ENCODE measurements at places on chromosomes 4 and X.
A peak's percentile ranks its signal among the peaks of the same experiment; 100 is the strongest.

GRCh38 chrX:55907968-55908607, 190.5 kb downstream of the RRAGB start:
- peak; percentile 4 for DNase-seq

- DNase-seq: no peak
Observed at GRCh38 chr4:94726524-94727123, 31.1 kb upstream of the BMPR1B start.

- DNase-seq: no peak
Observed at GRCh38 chr4:138138774-138139173, 103.4 kb downstream of the SLC7A11 start.

GRCh38 chr4:124589786-124590185, 122.7 kb downstream of the ANKRD50 start:
- no peak for DNase-seq

GRCh38 chr4:159764343-159764952, 661.6 kb downstream of the RAPGEF2 start:
- DNase-seq: no peak

DNA sequence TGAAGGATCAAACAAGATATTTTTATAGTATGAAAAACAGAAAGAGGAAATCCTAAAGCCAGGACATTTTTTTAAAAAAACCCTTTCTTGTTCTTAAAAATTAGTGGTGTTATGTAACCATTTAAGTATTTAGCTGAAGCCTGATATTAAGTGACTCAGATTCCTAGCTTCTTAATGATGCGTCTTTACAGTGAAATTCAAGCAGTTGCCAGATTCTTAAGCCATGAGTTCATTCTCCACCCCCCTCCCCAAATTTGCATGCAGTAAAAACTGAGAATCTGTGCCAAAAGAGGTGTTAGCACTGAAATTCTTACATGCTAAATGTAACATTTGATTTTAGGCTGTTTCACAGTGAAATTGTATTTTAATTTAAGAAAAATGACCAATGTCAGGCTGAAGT, 180.8 kb downstream of the RAPGEF2 start:
- peak; percentile 75 for DNase-seq

- peak; percentile 11 for DNase-seq
Observed at GRCh38 chr4:151389311-151389710, 19.7 kb upstream of the FHIP1A start.

DNA sequence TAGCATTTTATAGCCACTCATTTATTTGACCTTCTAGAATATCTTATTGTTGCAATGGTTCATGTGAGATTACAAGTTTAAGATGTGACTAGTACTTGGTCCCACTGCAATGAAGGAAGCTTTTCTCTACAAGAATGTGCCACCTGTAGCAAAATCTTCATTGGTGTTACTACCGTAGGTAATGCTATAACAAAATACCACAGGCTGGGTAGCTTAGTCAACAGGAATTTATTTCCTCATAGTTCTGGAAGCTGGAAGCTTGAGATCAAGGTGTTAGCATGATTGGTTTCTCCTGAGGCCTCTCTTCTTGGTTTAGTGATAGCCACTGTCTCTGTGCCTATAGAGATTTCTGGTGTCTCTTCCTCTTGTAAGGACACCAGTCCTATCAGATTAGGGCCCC, 441.0 kb downstream of the GPM6A start:
- DNase-seq: no peak

- DNase-seq: no peak
Observed at GRCh38 chr4:57053508-57053907, 56.7 kb downstream of the IGFBP7 start.

GRCh38 chr4:81870275-81870674, 398.6 kb upstream of the RASGEF1B start:
- no peak for DNase-seq

GRCh38 chr4:85952528-85952927, 407.3 kb downstream of the MAPK10 start:
- DNase-seq: peak; percentile 62

DNA sequence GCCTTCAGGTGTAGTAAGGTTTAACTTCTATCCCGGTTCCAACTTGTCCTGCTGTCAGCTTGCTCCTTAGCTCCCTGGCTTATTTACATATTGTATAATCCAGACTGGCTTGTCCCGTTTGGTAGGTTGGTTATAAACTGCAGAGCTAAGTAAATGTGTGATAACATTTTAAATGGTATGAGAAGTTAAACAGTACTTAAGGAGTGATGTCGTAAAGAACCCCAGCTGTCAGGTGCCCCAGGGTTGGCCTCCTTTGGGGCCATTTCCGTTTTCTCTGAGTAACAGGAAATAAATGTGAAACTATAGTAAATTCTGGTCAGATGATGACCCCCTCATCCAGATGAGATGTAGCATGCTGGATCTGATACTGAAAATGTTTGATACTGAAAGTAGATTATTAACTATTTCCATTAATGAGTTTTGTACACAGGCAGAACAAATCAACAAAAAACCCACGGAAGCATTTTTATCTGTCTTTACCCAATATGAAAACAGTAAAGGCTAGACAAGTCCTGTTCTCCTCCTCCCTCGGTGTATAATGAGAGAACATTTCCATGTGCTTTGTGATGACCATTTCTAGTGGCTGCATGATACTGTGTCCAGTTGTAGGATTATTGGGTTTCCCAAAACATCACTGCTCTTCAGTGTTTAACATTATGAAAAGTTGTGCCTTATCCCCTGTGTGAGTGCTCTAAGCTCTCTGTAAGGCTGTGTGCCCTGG, 22.4 kb downstream of the GAB1 start:
- DNase-seq: peak; percentile 80

GRCh38 chr4:144565527-144566195, 80.3 kb upstream of the HHIP start:
- no peak for DNase-seq

DNA sequence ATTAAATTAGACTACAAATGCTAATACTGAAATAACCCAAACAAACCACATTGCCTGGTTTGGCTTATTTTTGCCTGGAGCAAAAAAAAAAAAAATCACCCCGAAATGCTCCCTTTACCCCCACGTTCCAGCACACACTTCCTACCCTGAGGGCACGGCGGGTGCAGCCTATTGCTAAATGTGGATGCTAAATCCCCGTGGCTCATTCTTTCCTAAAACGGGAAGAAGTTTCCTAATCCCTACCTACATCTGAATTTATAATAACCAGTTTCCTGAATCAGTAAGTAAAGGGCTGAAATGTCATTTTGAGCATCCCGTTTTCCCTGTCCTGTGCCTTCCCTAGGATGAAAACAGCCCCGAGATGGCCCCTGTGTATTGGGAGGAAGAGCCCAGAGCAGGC, 97.0 kb downstream of the ABLIM2 start:
- DNase-seq: no peak

GRCh38 chr4:73208376-73208775, 50.2 kb downstream of the ANKRD17 start:
- DNase-seq: peak; percentile 69

DNA sequence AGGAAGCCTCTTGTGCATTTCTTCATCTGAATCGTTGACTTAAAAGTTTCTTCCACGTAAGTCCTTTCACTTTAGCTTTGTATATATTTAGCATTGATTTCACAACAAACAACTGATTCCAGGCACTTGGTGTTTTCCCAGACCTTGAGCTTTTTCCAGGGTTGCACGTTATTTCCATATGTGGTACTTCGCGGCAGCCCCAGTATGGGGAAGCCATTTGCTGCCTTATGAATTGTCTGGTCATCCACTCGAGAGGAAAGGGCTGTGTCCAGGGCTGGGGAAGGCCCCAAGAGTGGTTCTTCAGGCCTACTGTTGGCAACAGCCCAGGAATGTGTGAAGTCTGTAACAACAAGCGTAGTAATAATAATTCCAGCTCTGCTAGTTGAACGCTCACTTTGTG, 2.8 kb upstream of the TLR8 start:
- peak; percentile 44 for DNase-seq

DNA sequence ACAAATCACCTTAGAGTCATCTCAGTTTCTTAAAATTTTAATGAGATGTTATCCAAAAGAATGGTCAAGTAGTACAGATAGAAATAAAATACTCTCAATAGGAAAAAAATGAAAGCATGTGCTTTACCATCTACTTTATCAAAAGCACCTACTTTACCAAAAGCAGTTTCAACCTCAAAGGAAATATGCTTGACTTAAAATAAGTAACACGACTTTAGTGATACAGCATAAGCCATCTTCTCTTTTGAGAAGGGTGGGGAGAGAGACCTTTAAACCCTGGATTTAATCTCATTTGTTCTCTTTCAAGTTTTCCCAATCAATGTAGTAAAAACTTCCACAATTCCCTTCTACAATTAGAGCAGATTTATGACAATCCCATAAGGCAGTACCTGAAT, 26.5 kb downstream of the OTUD4 start:
- DNase-seq: no peak

- DNase-seq: no peak
Observed at GRCh38 chr4:181323061-181323460, 920.1 kb upstream of the TENM3 start.

DNA sequence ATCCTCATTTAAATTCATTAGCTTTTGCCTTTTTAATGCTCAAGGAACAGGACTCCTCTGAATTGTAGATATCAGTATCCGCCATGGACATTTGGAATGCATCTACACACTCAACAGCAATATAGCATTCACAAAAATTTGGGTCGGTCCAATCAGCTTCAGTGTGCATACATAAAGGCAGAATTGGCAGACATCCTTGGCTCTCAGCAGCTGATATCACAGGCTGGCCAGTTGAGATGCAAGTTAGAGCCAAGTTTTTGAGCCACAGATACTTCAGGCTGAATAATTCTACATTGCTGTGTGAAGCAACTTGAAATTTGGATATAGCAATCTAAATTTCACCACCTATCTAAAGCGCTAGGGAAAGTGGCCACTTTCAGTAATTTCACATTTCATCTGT, 821.1 kb downstream of the PCDH19 start:
- DNase-seq: no peak

GRCh38 chr4:103018391-103019307, 856 bp downstream of the SLC9B1 start:
- no peak for DNase-seq

DNA sequence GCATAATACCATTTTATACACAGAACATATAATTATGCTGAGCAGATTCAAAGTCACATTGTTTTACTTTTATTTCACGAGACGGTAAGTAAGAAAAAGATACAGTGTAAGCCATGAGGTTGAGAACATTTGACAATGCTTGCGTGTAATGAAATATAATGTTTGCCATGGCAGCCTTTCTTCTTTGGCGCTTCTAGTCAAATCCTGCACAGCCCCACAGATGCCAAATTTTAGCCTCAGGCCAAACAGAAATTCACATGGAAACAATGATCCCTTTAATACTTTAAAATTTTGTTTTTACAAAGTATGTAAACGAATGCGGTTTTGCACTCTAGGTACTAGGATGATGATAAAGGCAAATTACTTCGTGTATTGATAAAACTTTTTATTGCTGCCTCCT, 502.7 kb upstream of the SMIM31 start:
- DNase-seq: no peak

GRCh38 chr4:171639540-171639939, 173.7 kb upstream of the GALNTL6 start:
- no peak for DNase-seq

DNA sequence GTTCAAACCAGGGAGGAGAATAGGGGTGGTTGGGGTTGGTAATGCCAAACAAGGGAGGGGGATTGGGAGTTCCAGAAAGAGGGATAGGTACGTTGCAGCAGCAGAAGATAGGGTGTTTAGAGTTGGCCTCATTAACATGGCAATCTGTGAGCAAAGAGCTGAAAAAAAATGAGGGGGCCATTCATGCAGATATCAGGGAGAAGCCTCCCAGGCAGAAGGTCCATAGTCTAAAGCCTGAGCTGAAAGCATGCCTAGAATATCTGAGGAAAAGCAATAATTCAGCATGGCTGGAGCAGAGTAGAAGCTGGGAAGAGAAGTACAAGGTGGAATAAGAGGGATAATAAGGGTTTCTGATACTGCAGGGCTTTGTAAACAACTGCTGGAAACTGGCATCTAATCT, 550.9 kb upstream of the LCORL start:
- no peak for DNase-seq

DNA sequence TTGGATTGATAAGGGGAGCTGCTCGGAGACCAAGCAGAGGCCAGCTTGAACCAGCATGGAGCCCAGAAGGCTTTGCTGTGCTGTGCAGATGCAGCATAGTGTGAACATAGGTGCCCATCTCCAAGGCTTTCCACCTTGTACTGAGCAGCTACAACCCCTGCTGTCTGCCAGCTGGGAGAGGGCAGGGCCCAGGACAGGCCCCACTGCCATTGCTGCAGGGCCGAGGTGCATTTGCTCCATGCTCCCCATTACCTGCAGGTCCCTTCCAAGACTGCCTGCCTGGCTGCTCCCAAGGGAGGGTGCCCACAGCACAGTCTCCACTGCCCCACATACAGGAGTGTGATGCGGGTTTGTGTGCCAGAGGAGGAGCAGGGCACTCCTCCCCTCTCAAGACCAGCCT, 1016.0 kb upstream of the INTU start:
- DNase-seq: no peak

GRCh38 chr4:159655547-159655946, 552.7 kb downstream of the RAPGEF2 start:
- no peak for DNase-seq

DNA sequence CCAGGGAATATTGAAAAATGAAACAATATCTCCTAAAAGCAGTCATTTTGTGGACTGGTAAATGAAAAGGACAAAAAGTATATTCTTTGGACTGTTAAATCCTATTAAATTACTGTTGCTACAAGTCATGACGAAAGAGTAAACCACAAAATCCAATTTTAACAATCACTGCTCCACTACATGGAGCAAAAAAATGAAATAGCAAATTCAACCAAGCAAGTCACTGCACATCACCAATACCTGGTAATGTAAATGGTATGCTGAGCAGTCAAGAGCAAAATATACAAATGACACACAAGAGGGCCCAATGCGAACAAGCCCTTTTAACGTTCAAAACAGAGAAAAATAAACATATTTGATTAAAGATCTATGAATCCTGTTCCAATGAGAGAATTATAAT, 126.2 kb downstream of the KLHL13 start:
- no peak for DNase-seq

DNA sequence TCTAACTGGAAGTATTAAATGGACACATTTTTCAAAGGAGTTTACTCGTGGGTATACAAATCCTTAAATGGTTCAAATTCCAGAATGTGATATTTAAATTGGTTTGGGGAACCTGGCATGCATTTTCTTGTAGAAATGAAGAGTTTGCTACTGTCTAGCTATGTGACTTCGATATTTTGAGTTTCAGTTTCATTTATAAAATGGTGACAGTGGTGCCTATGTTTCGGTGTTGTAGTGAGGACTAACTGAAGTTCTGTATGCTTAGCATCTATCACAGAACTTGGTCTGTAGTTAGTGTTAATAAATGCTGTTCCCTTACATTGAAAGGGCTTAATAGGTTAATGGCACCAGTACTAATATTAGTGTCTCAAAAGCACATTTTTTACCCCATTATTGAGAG, 29.4 kb downstream of the TRPC5 start:
- no peak for DNase-seq

GRCh38 chr4:102694791-102695190, 66.0 kb downstream of the MANBA start:
- DNase-seq: no peak

DNA sequence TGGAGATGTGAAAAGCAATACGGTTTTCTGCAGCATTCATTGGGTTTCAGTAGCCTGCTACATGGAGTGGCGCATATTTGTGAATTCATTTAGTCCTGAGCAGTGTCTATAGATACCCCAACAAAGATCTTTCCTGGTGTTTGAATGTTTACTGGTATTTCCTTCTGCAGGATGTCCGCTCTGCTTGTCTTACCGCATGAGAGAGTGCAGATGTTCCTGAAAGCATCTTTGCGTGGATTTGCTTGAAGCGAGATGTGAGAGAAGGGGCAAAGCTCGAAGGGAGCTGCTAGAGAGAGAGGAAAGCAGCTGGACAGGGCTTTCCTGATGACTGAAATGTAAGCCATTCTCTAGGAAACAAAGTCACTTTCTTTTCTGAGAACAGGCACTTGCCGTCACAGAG, 40.9 kb upstream of the GYPA start:
- no peak for DNase-seq

Measured in HCEC 1CT (cell line).